ENCODE measurements at places on chromosomes 12 and 14.

DNA sequence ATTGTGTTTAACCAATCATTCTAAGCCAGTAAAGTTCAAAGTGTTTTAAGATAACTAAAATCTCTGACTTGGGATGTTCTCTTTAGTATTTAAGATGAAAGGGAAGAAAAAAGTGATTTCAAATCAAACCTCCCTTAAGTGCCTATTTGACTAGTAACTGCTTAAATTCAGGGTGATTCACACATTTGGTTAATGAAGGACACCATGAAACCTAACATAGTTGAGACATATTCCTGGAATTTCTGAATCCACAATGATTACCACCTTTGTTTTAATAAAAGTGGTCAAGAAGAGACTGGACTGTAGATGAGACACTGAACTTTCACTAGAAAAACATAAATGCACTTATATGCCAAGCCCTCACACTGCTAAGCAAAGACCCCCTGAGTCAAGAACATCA is 138.7 kb downstream of the MED13L start:
- DNase-seq: no peak

GRCh38 chr12:108833757-108834472 is 23.5 kb downstream of the SSH1 start:
- DNase-seq: no peak

GRCh38 chr14:31038521-31039166 is 12.5 kb upstream of the STRN3 start:
- no peak for DNase-seq

- DNase-seq: no peak
These were observed 4.0 kb downstream of the FAM222A start for GRCh38 chr12:109717390-109718357.

DNA sequence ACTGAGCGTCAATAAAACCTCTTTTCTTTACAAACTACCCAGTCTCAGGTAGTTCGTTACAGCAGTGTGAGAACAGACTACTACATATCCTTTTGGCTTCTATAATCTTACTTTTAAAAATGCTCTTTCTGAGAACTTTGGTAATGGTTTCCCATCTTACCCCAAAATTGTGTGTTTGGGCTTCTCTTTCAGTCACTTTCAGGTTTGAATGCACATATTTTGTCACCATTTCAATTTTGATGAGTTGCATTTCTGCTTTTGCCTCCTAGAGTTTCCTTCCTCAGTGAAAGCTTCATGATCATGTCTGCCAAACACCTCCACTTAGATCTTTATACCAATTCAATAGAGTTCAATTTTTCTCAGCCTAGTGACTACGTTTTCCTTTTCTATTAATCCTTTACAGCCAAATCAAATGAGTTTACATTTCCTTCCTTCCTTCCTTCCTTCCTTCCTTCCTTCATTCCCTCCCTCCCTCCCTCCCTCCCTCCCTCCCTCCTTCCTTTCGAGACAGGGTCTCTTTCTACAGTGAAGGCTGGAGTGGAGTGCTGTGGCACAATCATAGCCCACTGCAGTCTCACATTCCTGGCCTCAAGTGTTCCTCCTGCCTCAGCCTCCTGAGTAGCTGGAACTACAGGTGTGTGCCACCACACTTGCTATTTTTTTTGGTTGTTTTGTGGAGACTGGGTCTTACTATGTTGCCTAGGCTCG is 124.9 kb downstream of the BCAT1 start:
- DNase-seq: no peak

- DNase-seq: no peak
These were observed 138.5 kb downstream of the ANO2 start for GRCh38 chr12:5806371-5807089.

DNA sequence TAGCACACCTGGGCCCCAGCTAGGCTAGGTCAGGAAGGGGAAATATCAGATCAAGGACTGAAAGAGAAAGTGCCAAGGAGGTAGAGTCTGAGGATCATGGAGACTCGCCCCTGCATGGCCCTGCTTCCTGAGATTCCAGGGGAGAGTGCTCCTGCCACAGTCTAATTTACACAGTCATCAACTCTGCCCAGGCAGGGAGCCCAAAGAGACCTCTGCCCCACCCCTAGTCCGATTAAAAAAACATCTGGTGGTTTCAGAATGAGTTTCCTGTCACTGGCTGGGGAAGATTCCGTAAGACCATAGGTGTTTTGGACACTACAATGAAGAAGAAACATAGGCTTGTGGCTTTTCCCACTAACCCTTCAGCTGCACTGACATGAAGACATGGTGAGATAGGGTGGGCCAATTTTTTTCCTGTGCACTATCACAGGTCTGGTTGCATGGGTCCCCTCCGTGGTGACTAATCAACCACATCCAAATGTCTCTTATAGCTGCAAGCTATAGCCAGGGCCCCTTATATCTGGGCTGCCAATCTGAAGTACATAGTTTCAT is 31.5 kb upstream of the GZMB start:
- DNase-seq: no peak

- DNase-seq: no peak
These were observed 137.2 kb upstream of the GSC start for GRCh38 chr14:94906991-94907587.

GRCh38 chr14:20460458-20461224 is 593 bp downstream of the PIP4P1 start:
- DNase-seq: no peak

DNA sequence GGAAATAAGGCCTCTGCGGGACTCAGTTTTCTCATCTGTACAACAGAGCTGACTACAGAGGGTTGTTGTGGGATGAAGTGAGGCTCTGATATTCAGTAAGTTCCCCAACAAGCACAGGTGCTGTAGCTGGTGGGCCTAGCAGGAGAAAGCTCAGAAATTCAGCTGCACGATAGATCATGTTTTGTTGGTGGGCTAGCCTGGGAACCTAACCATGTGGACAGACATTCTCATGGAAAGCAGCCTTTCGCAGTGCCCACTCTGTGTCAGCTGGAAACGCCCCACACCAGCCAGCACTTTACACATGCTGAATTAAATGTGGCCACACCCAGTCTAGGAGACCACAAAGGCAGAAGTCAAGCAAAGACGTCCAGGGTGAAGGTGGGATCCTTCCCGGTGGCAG is 16.1 kb downstream of the PITPNM2 start:
- no peak for DNase-seq

DNA sequence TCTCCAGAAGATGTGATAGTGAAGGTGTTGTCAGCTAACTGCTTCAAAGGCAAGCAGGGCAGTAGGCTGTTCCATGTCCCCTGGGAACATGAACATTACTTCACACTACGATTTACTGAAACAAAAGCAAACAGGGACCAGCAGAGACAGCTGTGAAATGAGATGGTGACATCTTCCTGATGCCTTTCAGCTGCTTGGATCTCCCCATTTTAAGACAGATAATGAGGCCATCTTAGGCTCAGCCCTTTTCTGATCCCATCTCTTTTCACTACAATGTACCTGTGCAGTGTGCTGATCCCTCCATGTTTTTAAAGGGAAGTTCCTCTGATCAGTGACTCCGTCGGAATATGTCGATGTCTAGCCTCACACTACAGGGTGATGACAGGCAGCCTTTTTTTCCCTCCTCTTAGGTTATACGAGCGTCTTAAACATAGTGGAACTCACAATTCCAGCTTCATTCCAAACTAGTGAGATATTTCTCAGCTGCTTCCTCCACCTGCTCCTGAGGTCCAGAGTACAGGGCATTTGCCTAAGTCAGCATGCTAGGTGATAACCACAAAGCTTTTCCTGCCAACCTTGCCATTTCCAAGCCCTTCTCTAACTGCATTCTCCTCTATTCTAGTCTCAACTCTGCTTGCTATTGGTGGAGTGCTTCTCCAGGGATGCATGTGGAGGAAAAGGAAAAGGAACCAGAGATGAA is 87.6 kb upstream of the EGLN3 start:
- DNase-seq: no peak

DNA sequence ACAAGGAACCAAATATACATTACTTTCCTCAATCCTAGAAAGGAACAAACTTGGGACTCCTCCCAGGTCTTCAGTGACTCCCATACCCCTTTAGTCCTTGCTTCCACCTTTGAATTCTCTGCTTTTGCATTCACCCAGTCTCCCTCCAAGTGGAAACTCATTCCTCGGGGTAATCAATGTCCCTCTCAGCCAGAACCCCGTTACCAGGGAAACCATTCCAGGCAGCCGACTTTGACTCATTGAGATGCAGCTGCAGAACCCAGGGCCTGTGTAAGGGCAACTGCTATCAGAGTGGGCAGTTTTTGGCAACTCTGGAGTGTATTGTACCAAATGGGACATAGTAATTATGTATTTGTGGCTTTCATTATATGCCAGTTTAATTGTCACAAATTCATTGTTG is 186.2 kb downstream of the NRXN3 start:
- DNase-seq: no peak

- DNase-seq: no peak
These were observed 80.5 kb upstream of the DACT1 start for GRCh38 chr14:58557242-58557641.

- no peak for DNase-seq
These were observed 399.4 kb downstream of the C12orf75 start for GRCh38 chr12:105729926-105730325.

GRCh38 chr12:19799216-19799615 is 359.9 kb downstream of the AEBP2 start:
- DNase-seq: no peak

GRCh38 chr14:20419419-20419818 is 6.1 kb upstream of the TEP1 start:
- no peak for DNase-seq

DNA sequence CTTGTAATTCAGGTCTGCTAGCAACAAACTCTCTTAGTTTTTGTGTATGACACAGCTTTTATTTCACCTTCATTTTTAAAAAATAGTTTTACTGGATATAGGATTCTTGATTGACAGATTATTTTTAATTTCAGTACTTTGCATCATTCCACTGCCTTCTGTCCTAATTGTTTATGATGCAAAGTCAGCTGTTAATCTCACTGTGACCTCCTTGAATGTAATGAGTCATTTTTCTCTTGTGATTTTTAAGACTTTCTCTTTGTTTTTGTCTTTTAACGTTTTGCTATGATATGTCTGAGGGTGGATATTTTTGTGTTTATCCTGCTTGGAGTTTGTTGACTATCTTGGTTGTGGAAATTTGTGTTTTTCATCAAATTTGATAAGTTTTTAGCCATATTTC is 126.3 kb upstream of the FBXO33 start:
- no peak for DNase-seq

GRCh38 chr12:128069359-128069997 is 197.5 kb upstream of the TMEM132C start:
- peak; percentile 20 for DNase-seq

DNA sequence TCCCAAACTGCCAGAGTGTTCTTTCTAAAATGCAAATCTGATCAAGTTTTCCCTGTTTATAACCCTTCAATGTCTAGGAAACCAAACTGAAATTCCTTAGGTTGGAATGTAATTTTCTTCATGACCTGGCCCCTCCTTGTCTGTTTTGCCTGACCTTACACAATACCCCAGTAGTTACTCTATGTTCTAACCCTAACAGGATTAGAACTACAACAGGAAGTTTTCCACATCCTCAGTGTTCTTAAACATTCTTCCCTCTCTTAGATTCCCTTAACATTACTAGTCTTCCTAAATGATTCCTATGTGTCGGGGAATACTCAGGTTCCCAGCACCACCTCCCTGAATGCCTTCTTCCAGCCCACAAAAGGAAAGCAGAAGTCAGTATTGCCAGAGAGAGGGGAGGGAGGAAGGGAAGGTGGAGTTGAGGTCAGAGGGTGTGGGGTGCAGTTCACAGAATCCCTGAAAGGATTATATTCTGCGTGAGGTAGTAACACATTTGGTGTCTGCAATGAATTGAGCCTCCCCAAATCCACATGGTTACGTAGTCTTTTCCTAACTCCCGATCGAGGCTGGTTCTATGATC is 72.6 kb downstream of the BBS10 start:
- DNase-seq: no peak

GRCh38 chr12:91990525-91990924 is 155.1 kb downstream of the BTG1 start:
- peak; percentile 41 for DNase-seq

- no peak for DNase-seq
These were observed at the start of gene LRRC43 for GRCh38 chr12:122182887-122183587. TSS of gene LRRC43 (plus strand) at chr12:122183123. CDS start at chr12:122183145, 22 bp downstream.

DNA sequence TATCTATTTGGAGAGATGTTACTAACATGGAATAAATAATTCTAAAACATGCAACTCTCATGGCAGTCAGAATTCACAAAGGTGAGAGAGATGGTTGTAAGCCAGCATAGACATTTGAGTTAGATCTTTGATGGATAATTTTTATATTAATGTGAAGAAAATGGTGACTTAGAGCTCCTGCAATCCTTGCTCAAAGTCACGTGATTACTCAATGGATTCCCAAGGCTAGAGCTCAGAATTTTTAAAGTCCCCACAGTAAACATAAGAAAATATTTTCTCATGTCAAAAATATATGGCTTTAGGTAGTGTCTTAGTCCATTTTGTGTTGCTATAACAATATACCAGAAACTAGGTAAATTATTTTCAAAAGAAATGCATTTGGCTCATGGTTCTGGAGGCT is 281.5 kb upstream of the PRKD1 start:
- no peak for DNase-seq

- no peak for DNase-seq
These were observed 37.0 kb downstream of the YAF2 start for GRCh38 chr12:42201063-42201462.

- DNase-seq: no peak
These were observed 2.3 kb upstream of the ANGEL1 start for GRCh38 chr14:76814726-76815645.

GRCh38 chr14:37122288-37122687 is 50.1 kb downstream of the SLC25A21 start:
- no peak for DNase-seq

- DNase-seq: no peak
These were observed 175.8 kb upstream of the BCL2L14 start for GRCh38 chr12:11894890-11895289.

GRCh38 chr14:90382491-90383125 is 14.2 kb upstream of the CALM1 start:
- peak; percentile 69 for DNase-seq

GRCh38 chr12:54127538-54128259 is 61.1 kb downstream of the SMUG1 start:
- DNase-seq: no peak

- no peak for DNase-seq
These were observed 49.4 kb downstream of the VWF start for GRCh38 chr12:6074979-6075585.

GRCh38 chr14:89186856-89187376 is 230.1 kb downstream of the FOXN3 start:
- DNase-seq: no peak

- no peak for DNase-seq
These were observed 6.3 kb downstream of the LRRC74A start for GRCh38 chr14:76832503-76832988.

DNA sequence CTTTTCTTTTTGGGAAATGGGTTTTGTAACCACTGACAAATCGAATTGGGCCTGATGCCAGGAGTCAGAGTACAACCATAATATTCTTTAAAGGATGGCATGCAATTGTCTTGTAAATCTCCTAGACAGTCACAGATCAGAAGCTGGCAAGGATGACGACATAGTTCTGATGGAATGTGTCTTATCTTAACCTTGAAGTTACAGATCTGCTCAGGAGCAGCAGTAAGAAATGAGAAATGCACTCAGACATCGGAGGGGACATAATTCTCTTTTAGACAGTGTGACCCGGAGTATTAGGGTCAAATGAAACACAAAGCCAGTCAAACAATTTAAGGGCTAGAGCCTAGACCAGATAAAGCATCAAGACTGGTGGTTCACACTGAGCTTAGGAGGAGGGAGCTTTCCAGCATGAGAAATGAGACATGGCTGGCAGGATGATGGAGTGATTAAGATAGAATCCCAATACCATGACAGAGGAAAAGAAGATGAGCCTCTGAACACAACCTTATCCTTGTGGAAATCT is 17.5 kb downstream of the CBX5 start:
- no peak for DNase-seq

GRCh38 chr14:65002586-65003210 is 16.0 kb downstream of the FNTB start:
- DNase-seq: no peak

All from smooth muscle cell of the brain vasculature (primary cell).